Purkinje cell (primary cell): ENCODE measurements at places on chromosomes 11 and 22. TPM values are rescaled to one million over a fixed set of nuclear protein-coding genes. Genes with fewer than 3 reads are reported as not detected.

ACRV1 gene
- polyA plus RNA-seq = 0.56 and 2.2 TPM in 2 replicates

INS gene
- polyA plus RNA-seq = not detected in 2 replicates

MIAT gene
- polyA plus RNA-seq = 20.1 and 21.0 TPM in 2 replicates

HTR3A gene
- polyA plus RNA-seq = not detected in 2 replicates
